ENCODE measurements at places on chromosomes 1 and 21.

DNA sequence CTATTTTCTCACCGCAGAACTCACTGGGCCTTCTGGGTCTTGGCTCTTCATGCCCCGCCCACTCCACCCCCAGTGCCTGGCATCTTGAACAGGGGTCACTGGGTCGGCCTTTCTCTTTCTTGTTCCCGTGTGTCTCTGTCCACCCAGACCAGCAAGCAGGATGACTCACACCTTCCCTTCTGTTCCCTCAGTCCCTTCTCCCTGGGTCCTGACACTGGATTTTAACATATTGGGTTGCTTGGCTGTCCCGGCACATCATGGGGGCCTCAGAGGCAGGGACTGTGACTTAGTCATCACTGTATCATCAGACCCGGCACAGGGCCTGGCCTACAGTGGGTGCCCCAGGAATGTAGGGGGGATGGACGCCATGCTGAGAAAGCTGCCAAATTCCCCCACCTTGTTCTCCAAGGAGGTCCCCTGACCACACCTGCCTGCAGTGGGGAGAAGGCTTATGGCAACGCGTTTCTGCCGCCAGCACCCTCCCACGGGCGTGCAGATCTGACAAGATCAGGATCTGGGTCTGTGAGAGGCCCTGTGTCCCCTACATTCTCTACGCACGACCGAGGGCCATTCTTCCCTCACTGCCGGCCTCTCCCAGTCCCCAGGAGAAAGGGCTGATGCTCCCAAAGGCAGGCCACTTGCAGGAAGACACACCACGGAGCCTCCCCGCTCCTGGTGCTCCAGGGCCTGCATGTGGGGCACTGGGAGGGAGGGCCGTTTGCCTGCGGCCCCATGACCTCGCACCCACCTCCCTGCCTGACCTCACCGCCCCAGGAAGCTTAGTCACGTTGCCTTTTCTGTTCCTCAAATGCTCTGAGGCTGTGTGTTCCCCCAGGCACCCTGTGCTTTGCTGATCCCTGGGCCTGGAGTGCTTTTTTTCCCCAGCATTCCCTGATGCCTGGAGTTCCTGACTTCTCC, 157.2 kb upstream of the TMEM51 start:
- DNase-seq, result no peak

DNA sequence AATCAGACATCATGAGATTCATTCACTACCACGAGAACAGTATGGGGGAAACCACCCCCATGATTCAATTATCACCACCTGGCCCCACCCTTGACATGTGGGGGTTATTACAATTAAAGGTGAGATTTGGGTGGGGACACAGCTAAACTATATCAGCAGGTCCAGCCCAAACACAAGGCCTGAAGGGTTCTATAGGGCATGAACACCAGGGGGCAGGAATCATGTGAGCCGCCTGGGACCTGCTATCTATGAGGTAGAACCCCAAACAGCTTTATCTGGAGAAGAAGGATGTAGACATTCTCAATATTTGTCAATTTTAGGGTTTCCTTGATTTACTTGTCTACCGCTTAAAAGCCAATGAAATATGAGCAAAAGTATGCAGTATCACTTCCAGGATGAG, 294.9 kb upstream of the DEPDC1 start:
- DNase-seq, result no peak

GRCh38 chr1:231318015-231318355, 19.7 kb downstream of the EXOC8 start:
- DNase-seq, result no peak

DNA sequence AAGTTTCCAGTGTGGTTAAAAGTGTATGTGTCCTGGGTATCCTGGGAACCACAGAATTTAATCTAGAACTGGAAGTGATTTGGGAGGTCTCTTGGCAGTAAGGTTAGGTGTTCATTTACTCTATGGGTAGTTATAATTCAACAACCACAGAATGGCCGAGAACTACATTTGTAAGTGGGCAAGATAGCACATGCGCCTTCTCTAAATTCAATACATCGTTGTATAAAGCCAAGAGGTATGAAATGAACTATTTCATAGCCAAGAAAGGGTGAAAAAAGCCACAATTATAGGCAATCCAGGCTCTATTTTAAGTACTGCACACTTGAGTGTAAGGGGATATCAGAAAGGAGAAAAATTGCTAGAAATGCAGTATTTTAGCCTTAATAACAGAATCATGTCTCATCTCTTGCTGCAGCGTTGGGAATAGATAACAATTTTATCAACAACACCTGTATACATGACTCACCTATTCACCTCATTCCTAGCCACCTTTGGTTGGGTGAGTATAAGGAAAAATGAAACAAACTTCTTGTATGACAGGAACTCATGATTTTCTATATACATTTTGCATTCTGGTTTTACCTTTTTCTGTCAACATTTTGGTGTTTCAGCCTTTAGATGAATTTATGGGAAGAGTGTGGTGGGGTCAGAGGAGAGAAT, 4.5 kb downstream of the SDCCAG8 start:
- no peak for DNase-seq

- DNase-seq, result no peak
Measured at GRCh38 chr21:28858424-28858823, 134.3 kb downstream of the LTN1 start.

- DNase-seq, result no peak
Measured at GRCh38 chr21:40054403-40054802, 187.2 kb downstream of the PCP4 start.

- no peak for DNase-seq
Measured at GRCh38 chr1:244603498-244603897, 49.4 kb upstream of the DESI2 start.

DNA sequence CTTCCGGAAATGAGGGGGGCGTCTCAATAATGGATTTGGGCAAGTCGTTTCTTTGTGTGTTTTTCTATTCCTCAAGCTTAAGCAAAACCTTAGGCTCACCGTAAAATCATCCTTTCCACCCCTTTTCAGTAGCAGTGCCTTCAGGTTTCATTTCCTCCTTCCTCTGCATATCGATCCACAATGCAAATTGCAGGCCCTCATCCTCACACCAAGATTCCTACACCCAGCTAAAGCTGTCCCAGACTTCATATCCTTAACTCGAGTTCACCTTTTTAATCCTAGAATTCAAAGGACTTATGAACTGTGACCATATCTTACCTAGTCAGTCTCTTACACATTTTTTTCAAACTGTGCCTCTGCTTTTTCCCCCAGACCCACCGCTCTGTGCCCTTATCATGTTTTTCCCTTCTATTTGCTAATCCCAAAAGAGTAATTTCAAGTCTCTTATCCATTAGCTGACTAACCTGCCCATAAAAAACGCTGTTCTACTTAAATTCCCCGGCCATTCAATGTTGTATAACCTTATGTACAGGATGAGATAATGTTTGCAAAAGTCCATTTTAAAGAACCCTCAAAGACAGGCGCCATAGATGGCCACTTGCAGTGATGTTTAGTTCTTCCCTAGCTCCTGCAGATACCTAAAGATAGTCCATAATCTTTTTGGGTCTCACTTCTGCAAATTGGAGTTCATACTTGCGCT, 1.5 kb downstream of the AKIRIN1 start:
- DNase-seq, result no peak

DNA sequence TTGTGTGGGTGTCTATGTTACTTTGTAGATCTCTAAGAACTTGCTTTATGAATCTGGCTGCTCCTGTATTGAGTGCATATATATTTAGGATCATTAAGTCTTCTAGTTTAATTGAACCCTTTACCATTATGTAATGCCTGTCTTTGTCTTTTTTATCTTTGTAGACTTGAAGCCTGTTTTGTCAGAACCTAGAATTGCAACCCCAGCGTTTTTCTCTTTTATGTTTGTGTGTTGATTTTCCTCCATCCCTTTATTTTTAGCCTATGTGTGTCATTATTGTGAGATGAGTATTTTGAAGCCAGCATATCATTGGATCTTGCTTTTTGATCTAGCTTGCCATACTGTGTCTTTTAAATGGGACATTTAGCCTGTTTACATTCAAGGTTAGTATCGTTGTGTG, 573.2 kb downstream of the BRINP3 start:
- no peak for DNase-seq

DNA sequence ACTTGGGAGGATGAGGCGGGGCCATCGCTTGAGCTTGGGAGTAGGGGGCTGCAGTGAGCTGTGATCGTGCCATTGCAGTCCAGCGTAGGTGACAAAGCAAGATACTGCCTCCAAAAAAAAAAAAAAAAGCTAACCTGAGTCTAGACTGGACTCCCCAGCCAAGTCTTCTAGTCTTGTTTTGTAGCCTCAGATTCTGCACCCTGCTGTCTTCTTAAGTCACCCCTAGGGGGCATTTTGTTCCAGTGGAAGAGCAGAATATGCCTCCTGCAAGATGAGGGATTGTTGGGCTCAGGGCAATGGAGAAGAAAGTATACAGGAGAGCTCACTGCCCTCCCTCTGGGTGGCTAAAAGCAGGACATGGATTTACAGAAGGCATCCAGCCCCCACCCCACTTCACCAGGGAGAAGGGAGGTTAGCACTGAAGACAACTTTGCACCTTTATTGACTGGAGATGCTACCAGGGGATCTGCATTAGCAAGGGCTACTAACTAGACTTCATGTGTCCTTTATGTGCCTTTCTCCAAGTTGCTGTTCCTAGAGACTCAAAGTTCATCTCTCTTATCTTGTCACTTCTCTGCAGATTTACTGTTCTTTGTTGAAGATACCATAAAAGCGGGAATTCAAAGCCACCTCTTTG, 15.3 kb upstream of the RNF187 start:
- DNase-seq, result no peak

DNA sequence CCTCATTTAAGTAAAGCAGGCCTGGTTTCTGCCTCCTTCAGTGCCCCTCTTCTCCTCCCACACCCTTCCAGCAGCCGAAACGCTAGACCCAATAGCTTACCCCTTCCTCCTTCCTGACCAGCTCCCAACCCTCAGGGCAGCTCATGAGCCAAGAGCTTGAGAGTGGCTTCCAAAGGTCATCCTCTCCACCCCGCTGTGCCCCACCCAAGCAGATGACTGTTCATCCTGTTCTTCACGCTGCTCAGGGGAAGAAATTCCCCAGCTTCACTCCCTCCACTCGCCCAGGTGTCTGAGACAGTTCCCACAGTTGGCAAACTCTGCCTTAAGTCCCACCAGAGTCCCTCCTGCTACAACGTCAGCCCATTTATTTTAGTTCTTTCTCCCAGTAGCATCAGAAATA, 23.4 kb downstream of the ARHGEF19 start:
- DNase-seq, result no peak

- DNase-seq, result no peak
Measured at GRCh38 chr1:3785456-3786157, 10.7 kb downstream of the LRRC47 start.

GRCh38 chr1:62955666-62956065, 171.7 kb downstream of the ATG4C start:
- no peak for DNase-seq

GRCh38 chr1:31198150-31198549, 41.5 kb downstream of the NKAIN1 start:
- DNase-seq, result no peak

GRCh38 chr1:156083800-156084790, 1.8 kb upstream of the MEX3A start:
- no peak for DNase-seq

DNA sequence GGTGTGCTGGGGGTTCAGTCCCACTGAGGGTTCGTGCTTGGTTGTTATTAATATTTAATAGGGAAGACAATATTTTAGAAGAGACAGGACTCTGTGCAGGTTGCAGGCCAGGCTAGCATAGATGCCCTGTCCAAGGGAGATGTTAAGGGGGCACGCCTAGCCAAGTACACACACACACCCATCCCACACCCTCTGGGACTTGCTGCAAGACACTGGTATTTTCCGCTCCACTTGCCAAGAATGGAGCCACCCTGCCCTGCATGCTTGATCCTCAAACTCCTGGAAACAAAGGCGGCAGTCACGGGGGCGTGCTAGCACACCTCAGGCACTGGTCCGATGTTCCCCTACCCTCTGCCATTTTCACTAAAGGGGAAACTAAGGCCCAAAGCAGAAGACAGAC, 99.1 kb downstream of the MRPL37 start:
- DNase-seq, result no peak

GRCh38 chr1:103790172-103790571, 40.5 kb downstream of the AMY1C start:
- DNase-seq, result no peak

DNA sequence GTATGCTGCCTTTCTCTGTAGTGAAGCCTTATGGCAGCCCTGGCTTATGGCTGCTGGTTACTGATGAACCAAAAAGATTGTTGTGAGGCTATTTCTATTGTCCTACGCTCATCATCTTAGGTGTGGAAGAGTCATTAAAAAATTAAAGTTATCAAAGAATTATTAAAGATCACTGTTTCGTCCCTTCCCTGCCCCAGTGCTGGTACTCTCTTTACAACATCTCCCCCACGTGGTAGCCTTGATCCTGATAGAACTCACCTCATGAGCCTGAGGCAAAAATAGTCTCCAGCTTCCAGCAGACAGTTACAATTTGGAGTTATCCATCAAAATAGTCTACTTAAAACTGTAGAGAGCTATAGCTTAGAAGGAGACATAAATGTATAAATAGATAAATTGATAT, 201.5 kb downstream of the S1PR1 start:
- no peak for DNase-seq

DNA sequence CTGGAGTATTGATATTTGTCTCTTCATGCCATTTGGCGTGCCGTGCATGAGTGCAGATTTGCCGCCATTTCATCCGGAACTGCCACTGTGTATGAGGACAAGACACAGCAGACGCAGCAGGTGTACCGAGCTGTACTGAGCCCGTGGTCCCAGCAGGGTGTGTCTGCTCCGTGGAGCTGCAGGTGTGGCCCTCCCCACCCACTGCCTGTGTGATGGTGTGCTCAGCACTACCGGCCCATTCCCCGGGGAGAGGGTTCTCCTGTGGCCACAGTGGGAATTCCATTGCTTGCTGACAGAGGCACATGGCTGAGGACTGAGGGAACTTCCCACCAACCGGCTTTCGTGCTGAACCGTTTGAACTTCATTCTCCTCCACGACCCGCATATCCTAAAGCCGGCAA, 34.3 kb upstream of the COL6A1 start:
- DNase-seq, result no peak

DNA sequence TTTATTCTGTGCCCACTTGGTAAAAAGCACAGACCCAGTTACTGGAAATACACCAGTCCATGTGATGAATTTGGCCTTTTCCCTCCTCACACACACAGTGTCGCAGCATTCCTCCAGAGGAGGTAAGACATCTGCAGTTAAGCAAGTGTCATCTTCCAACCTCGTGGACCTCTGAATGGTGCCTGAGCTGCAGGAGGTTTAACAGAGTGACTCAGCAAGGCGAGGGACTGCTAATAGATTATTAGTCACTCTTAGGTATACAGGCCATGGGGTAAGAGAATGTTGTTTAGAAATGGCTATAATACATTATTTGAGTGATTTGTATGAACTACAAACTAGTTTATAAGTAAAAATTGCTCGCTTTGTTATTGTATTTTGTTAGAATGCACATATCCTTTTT, 8.6 kb upstream of the LRRC8B start:
- no peak for DNase-seq

- DNase-seq, result no peak
Measured at GRCh38 chr1:9410737-9411297, 118.1 kb downstream of the SPSB1 start.

- DNase-seq, result no peak
Measured at GRCh38 chr1:80218112-80218511, 1211.6 kb upstream of the ADGRL4 start.

All from activated T-cell treated with anti-CD3 and anti-CD28 coated beads for 4 hours (primary cell).